Left kidney (tissue), 8 donors: ENCODE measurements at places on chromosomes 1 and 21. TPM values are rescaled to one million over a fixed set of nuclear protein-coding genes. Genes with fewer than 3 reads are reported as not detected.

GUCA2B gene
- polyA plus RNA-seq, result not detected

GRCh38 chr1:6962478-6962995 lies 177.3 kb downstream of the CAMTA1 start:
- DNase-seq, result no peak

EVI5 gene
- polyA plus RNA-seq, result 24.3 TPM

- DNase-seq, result no peak
Observed at GRCh38 chr1:62208970-62209369, 14.3 kb downstream of the L1TD1 start.

DNA sequence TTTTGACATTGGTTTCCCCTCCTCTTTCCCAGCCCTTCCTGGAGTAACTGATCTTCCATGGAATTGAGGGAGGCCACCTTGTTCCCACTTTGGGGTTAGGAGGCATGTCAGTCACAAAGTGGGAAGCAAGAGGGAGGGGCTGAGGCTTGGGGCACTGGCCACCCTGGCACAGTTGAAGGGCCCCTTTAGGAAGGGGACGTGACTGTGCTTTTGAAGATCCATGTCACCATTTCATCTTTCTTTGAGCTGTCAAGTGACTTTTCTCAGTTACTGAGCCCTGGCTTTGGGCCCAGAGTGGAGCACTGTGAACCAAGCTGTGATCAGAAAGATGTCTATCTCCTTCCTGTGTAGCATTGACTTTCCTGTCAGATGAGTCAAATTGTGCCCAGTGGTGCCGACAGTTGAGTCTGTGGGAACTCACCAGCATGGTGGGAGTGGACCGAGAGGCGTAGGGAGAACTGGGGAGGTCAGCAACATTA lies 38.5 kb upstream of the TDRD10 start:
- no peak for DNase-seq

LCE3D gene
- not detected for polyA plus RNA-seq

DNA sequence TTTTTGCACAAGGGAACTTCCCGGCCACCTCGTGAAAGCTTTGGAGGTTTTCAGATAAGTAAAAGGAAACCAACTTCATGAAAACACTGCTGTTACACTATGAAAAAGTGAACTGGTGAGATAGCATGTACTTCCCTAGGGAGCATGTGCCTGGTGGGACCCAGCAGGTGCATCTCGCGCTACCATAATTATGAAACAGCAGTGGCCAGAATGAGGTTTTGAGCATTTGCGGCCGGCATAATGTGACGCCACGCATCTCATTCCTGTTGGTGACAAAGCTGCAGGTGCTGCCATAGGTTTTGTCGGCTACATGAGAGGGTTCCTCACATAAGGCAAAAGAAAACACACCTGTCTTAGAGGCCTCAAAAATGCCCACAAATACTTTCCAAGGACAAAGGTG lies 1.7 kb downstream of the KRTAP10-3 start:
- DNase-seq, result no peak

DNA sequence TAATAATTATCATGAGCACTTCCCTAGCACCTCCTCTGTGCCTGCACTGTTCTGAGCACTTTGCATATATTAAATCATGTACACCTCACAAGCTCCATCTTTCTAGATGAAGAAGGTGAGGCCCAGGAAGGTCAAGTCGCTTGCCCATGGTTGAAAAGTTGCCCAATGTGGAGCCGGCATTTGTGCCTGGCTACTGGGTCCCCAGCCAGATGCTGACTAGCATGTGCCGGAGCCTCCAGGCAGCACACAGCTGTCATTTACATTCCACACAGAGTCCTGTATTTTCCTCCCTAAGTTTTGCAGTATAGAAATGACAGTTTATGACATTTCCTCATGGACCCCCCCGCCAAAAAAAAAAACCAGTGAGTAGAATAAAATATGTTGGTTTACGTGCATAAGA lies 94.3 kb downstream of the BCAR3 start:
- DNase-seq, result no peak
